Activated T-helper 1 cell treated with anti-CD3 and anti-CD28 coated beads, Interleukin-12 subunit alpha, Interleukin-12 subunit beta, Interleukin-2, Interleukin-4 antibody, amounts not matched to agents 30 ng/mL and 10 ng/mL and 1 ng/mL, durations not matched to agents 14 hours and 24 hours and 36 hours (primary cell): ENCODE measurements at places on chromosomes 16 and 17.

- no peak for DNase-seq
Measured at GRCh38 chr17:53949473-53950090, 126.9 kb downstream of the KIF2B start.

GRCh38 chr17:1110862-1111598 lies 68.8 kb downstream of the ABR start:
- DNase-seq = no peak

- no peak for DNase-seq
Measured at GRCh38 chr16:11990702-11991390, 14.3 kb downstream of the SNX29 start.

DNA sequence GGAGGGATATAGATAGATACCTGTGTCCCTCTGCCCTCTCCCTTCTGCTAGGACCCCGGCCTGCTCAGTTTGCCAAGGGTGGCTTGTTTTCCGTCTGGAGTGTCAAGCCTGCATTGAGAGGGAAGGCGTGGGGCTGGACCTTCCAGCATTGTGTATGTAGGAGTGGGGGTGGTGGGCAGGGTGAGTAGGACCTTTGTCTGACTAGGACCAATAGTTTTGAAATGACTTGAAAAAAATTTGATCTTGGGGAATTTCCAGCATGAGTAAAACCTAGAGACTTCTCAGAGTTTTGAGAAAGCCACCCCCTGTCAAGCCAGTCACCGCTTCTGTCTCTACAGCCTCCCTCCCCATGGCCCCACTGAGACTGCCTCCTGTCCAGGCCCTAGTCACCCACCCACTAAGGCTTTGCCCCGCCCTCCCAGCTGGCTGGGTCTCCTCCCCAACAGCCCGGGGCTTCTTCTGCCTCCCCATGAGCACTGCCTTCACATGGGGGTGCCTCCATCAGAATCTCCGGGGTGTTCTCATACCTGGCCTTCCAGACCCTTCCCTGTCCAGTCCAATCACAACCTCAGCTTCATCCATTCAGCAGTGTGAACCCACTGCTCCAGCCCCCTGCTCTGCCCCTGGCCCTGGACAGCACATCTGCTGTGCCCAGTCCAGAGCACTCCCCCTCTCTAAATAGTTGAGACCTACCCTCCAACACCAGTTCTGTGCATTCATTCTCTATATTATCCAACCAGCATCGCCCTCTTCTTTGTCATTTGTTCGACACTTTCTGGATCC lies 207.0 kb downstream of the MSI2 start:
- peak; percentile 82 for DNase-seq

GRCh38 chr17:5892921-5893675 lies 177.1 kb upstream of the WSCD1 start:
- no peak for DNase-seq

DNA sequence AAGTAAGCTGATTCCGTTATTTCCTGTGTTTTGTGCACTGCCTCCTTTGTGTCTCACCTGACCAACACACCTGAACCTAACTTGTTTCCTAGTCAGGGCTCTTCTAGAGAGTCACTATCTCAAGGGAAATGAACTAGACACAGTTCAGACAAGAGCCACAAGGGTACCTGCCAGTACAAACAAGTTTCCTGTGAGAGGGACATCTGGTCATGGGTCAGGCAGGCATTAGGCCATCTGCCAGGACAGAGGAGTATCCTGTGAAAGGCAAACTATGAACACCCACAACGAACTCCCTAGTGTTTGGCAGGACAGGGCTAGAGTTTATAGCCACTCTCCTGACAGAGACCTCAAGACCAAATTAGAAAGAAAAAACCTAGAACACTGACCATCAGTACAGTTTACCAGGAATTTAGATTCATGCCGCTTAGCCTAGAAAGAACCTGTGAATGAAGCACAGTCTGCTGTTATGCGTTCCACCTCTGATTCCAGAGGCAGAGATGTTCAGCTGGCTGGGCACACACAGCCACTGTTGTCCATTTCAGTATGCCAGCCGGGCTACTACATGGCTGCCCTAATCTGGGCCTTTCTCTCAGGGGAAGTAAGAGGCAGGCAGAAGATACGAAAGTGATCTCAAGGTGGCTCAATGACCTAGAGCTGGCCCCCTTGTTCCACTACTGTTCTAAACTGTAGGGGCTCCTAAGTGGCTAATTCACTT lies 20.7 kb upstream of the GLG1 start:
- DNase-seq = no peak

GRCh38 chr17:34377078-34377823 lies 14.2 kb upstream of the CCL1 start:
- DNase-seq = no peak

- DNase-seq = no peak
Measured at GRCh38 chr16:13186813-13187212, 285.4 kb downstream of the SHISA9 start.

DNA sequence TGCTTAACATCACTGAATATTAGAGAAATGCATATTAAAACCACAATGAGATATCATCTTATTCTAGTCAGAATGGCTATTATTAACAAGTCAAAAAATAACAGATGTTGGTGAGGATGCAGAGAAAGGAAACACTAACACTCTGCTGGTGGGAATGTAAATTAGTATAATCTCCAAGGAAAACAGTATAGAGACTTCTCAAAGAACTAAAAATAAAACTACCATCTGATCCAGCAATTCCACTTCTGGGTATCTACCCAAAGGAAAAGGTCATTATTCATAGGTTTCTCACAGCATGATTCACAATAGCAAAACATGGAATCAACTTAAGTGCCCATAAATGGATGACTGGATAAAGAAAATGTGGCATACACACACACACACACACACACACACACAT lies 166.4 kb downstream of the CEP112 start:
- DNase-seq = no peak

- no peak for DNase-seq
Measured at GRCh38 chr17:41500131-41500911, 5.1 kb downstream of the KRT13 start.

DNA sequence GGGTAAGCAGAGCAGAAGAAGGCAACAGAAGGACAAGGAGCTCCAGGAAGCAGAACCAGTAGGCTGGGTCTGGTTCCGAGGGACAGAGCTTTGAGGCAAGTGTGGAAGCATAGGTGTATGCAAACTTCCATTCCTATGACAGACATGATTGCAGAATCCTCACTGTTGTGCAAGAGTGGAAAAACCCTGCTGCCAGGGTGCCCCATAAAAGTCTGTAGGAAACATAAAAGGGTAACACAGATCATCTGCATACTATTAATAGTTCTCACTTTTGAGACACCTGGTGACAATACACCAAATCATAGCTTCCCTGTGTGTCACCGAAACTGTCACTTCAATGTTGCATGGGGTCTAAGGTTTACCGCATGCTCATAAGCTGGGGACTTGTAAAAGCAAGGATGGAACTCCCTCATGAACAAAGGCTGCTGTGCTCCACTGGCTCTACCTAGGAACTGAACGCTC lies 39.7 kb downstream of the ARHGAP17 start:
- DNase-seq = no peak

- DNase-seq = no peak
Measured at GRCh38 chr16:89121691-89122321, 28.2 kb downstream of the ACSF3 start.

- DNase-seq = no peak
Measured at GRCh38 chr16:178668-179015, 1.6 kb upstream of the HBQ1 start.

DNA sequence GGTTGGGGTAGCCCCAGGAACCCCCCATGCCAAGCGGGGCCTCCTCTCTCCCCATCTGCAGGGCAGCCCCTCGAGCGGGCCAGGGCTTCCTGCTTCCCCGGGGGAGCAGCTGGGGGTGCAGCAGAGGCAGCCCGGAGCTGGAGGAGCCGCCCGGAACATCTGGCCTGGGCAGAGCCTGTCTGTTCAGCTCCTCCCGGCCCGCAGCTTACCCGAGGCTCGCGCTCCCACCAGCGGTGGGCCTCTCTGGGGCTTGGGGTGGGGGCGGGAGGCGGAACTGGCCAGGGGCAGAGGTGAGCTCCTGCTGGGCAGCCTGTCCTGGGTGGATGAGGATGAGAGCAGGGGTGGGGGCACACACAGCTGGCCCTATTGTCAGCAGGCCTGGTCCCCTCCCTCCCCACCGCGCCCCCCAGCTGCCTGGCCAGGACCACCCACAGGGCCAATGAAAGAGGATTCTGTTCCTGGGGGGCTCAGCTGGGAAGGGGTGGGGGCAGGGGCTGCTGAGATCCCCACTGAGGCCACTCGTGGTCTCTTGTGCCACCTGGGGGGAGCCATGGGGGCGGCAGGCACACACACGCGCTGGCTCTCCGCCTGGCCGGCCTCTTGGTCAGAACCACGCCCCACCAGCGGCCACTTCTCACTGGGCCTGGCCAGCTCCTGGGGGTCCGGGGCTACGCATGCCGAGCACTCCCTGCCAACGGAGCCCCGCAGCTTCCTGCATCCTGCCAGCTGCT lies 34.7 kb downstream of the BAHCC1 start:
- DNase-seq = no peak

- no peak for DNase-seq
Measured at GRCh38 chr17:10021272-10021984, 116.4 kb upstream of the RCVRN start.

DNA sequence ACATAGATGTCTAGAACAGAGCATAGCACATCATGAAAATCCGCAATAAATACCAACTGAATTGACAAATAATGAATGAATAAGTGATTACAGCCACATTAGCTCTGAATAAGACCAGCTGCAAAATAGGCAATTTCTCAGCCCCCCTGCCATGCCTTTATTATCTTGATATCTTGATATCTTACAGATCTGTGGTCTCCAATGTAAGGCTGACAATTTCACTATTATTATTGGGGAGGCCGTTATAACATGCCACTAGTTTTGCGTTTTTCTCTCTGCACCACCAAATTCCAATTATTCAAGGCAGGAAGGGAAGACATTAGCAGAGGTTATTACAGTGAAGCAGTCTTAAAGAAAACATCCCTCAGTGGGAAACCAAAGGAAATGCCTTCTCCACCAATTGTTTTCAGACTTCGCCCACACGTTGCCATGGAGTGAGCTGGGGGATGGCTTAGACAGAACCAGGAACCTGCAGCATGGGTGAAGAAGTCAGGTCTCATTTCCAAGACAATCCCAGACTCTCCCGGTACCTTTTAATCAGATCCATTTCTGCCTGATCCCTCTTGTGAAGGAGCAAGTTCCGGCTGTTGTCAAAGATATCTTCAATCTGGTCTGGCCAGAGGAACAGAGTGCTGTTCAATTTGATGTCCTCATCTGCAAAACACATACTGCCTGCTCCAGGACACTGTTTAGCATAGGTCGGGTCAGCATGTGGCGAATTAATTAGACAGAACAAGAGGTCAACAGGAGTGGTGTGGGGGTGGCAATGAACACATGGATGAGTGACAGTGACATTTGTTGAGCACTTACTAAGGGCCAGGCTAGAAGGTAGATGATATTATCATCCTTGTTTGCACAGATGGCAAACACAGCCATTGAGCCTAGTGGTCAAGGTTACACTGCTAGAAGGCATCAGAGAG lies 46.4 kb downstream of the DNAH3 start:
- no peak for DNase-seq

DNA sequence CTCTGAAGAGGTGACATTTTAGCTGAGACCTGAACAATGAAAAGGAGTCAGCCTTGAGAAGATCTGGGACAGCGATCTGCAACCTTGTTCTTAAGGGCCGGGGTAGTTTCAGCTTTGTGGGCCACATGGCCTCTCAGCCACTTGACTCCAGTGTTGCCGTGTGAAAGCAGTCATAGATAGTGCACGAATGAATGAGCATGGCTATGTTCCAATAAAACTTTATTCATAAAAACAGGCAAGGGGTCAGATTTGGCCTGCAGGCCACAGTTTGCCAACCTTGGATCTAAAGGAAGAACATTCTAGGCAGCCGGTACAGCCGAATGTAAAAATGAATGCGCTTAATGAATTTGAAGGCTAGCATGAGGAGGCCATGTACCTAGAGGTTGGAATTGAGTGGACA lies 83.5 kb downstream of the ABCC6 start:
- DNase-seq = no peak

- no peak for DNase-seq
Measured at GRCh38 chr16:69709456-69710084, 16.8 kb downstream of the NQO1 start.
